Urinary bladder (tissue), 4 donors: ENCODE measurements at places on chromosomes 13 and 19. TPM values are rescaled to one million over a fixed set of nuclear protein-coding genes. Genes with fewer than 3 reads are reported as not detected.
A peak's percentile ranks its signal among the peaks of the same experiment; 100 is the strongest.

GRCh38 chr19:3513229-3514140 lies 7.4 kb downstream of the FZR1 start:
- no peak for DNase-seq

DNA sequence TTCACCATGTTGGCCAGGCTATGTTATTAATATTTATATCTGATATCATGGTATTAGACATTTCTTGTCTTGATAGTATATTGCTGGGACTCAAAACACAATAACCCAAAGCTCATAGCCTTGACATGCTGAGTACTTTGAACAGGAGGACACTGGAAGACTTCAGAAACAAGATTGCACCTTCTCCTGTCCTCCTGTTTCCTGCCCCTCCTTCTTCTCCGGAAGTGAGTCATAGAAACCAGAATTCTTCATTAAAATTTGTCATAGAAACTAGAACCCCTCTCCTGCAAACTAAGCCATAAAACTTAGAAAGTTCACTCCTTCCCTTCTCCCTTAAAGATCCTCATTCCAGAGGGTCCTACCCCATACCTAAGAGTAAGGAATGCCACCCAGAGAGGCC lies 400.2 kb downstream of the SLITRK5 start:
- no peak for DNase-seq

HSD17B14 gene
- 3.4 TPM for total RNA-seq

PINLYP gene
- 11.4 TPM for total RNA-seq

GRCh38 chr13:86383561-86383960 lies 584.3 kb upstream of the SLITRK6 start:
- no peak for DNase-seq

DNA sequence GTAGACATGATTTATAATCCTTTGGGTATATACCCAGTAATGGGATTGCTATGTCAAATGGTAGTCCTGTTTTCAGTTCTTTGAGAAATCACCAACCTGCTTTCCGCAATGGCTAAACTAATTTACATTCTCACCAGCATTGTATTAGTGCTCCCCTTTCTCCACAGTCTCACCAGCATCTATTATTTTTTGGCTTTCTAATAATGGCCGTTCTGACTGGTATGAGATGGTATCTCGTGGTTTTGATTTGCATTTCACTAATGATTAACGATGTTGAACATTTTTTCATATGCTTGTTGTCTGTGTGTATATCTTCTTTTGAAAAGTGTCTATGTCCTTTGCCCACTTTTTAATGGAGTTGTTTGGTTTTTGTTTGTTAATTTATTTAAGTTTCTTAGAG lies 165.1 kb downstream of the PDS5B start:
- no peak for DNase-seq

ZNF730 gene
- 15.2 TPM for total RNA-seq

- DNase-seq: no peak
Measured at GRCh38 chr19:1244693-1245451, 3.3 kb downstream of the ATP5F1D start.

ZNF486 gene
- 23.4 TPM for total RNA-seq

MEF2B gene
- total RNA-seq: 0.42 TPM

- peak; percentile 73 for DNase-seq
Measured at GRCh38 chr19:14525729-14526128, 3.7 kb upstream of the TECR start.

FGF9 gene
- 13.8 TPM for total RNA-seq

AMER2 gene
- total RNA-seq: 1.3 TPM

- DNase-seq: peak; percentile 29
Measured at GRCh38 chr13:41562083-41562482, 104.7 kb downstream of the RGCC start.

CEACAM8 gene
- 0.11 TPM for total RNA-seq

DNA sequence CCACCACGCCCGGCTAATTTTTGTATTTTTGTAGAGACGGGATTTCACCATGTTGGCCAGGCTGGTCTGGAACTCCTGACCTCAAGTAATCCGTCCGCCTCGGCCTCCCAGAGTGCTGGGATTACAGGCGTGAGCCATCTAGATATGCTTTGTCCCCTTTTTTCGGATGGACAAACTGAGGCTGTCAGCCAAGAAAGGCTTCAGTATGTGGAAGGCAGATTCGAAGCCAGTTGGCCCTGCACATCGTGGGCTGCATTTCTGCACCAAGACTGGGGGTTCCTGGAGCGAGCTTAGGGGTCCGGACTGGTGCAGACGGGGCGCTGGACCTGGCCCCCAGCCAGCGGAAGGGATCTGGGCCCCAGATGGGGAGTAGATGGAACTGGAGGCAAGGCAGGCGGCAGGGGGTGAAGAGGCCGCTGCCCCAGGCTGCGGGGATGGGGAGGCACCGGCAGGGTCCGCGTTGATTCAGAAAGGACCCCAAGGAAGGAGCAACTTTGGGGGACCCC lies 9.7 kb upstream of the JUND start:
- no peak for DNase-seq

DNA sequence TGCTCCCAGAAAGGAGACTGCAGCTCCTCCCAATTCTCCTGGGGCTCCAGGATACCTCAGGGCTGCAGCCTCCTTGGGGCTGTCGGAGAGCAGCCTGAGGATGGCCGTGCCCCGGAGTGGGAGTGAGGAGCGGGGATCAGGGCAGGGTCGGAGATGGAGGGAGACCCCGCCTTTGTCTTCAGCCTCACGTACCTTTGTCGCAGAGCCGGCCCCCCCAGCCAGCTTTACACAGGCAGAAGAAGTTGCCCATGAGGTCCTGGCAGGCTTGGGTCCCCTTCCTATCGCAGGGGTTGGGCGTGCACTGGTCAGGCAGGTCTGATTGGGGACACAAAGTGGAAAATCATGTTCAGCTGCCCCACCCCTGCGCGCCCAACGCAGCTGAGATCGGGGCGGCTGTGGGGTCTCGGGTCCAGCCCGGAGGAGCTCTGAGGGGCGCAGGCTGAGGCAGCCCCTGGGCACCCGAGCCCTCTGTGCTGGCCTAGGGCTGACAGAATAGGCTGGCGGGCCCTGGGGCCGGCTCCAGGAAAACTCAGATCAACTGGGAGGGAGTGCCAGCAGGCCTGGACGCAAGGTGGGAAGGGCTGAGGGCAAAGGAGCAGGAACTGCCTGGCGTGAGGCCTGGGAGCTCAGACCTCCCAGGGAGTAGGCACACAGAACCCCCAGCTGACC lies 24.2 kb downstream of the GAS6 start:
- no peak for DNase-seq

- no peak for DNase-seq
Measured at GRCh38 chr19:29292153-29292552, 79.2 kb upstream of the UQCRFS1 start.

EXOC3L2 gene
- 3.4 TPM for total RNA-seq

SWSAP1 gene
- 1.2 TPM for total RNA-seq

DNA sequence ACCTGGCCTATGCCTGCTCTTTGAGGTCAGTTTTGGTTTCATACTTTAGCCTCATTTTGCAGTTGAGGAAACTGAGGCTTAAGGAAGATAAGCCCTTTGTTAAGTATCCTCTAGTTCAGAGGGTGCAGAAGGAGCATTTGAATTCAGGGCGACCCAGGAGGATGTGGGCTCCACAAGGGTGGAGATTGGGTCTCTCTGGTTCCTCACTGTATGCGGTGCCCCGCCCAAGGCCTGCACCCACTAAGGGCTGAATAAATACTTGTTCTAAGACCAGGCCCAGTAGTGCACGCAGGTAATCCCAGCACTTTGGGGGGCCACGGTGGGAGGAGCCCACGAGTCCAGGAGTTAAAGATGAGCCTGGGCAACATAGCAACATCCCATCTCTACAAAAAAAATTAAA lies 768 bp upstream of the SLC44A2 start:
- DNase-seq: no peak

LRG1 gene
- total RNA-seq: 3.9 TPM

GRCh38 chr19:4588291-4588761 lies 28.8 kb upstream of the SEMA6B start:
- DNase-seq: no peak

DNA sequence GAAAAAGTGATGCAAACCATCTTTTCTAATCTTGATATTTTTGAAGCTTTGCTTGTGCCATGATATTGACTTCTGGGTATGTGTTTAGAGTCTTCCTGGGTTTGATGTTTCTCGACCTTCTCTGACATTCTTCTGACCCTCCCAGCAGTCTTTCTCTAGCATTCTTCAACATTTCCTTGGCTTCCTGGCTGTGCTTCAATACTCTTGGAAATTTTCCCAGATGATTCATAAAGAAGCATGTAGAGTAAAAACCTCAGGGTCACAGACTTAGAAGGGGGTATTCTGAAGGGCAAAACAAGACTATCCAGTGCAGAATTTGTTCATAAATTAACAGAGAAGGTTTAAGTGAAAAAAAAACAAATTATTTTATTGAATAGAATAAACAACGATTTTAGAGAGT lies 946.3 kb upstream of the PCDH9 start:
- DNase-seq: peak; percentile 13

FFAR2 gene
- total RNA-seq: 0.69 TPM

SPACA4 gene
- not detected for total RNA-seq

ELSPBP1 gene
- total RNA-seq: not detected

DNA sequence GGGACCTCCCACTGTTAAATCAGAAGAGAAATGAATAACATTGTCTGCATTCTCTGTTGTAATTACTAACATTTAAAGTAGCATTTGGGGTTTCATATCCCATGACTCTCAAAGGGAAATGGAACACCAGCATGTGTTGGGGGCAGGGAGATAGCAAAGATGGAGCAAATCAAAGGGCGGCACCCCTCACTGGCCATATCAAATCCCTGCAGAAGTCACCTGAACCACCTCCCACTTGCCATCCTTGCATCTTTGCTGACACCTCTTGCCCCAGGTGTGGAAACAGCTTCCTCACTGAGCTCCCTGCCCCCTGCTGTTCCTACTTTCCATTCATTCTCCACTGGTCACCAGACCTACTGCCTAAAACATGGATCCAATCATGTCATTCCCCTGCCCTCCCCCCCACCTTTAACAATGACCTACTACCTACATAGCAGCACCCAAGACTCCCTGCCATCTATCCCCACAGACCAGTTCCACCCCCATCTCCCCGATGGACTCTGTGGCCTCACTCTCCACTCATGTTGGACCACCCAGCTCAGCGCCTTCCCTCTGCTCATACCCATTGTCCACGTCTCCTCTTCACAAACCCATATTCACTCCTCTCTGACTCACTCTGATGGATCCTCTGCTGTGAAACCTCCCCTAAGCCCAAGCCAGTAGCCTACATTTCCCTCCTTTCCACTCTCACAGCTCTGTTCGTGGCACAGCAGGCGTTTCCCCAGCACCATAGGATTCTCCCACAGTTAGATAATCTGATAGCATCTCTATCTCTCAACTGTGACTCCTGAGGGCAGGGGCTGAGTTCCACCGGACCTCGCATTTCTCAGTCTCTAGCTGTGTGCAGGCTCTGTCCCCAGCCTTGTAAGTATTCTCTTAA lies 55.9 kb downstream of the DLEU7 start:
- DNase-seq: no peak

CPAMD8 gene
- 11.3 TPM for total RNA-seq

RUBCNL gene
- total RNA-seq: 9.3 TPM

GRCh38 chr19:409516-410242 lies 732 bp upstream of the C2CD4C start:
- no peak for DNase-seq

B3GNT8 gene
- total RNA-seq: 0.69 TPM

DNA sequence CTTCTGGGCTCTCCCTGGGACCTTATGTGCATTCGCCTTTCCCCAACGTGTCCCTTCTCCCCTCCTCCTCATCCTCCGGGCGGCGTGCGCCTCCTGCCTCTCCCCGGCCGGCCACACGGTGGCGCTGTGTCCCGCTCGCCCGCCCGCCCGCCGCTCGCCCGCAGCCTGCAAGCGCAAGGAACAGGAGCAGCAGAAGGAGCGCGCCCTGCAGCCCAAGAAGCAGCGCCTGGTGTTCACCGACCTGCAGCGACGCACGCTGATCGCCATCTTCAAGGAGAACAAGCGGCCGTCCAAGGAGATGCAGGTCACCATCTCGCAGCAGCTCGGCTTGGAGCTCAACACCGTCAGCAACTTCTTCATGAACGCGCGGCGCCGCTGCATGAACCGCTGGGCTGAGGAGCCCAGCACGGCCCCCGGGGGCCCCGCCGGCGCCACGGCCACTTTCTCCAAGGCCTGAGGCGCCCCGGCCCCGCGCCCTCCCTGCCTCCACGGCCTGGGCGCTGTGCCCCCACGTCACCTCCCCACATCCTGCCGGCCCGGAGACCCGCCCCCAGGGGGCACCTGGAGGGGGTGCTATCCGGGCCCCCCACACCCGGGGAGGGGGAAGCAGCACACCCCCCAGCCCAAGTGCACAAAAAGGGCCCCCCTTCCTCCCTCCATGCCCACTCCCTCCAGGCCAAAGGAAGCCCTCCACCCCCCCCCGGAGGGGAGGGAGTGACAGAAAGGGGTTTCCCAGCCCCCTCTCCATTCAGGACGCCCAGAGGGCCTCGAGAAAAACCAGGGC lies 21.9 kb downstream of the ONECUT3 start:
- DNase-seq: no peak

ANGPTL4 gene
- 1.3 TPM for total RNA-seq

DNA sequence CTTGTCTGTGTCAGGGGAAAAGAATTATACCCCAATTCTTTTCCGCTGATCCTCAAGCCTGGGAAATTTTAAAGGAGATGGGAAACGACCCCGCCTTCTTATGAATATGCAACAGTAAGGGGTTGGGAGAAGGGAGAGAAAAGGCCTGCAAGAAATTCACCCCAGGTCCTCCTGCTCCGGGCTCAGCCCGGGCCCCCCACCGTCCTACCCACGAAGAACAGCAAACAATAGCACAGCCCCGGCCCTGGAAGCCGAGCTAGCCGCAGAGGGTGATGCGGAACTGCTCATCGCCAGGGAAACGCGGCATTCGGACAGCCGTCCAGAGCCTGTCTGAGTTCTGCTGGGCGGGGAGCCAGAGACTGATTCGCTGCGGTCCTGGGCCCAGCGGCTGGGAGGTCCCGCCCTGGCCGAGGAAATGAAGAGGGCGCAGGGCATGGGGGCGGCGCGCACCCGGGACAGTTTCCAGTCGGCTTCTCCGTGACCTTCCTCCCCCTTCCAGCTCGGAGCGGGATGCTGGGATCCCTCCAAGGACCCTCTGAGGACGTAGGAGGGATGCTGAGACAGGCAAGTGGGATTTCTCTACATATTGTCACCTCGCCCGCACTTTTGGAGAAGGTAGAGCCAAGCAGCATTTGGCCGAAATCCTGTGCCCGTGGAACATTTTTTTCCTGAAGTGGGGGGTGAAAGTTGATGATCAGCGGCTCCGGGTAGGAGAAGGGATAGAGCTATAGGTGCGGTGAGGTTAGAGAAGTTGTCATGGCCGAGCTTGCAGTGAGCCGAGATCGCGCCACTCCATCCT lies 82.3 kb upstream of the C1QTNF9B start:
- DNase-seq: no peak

DNA sequence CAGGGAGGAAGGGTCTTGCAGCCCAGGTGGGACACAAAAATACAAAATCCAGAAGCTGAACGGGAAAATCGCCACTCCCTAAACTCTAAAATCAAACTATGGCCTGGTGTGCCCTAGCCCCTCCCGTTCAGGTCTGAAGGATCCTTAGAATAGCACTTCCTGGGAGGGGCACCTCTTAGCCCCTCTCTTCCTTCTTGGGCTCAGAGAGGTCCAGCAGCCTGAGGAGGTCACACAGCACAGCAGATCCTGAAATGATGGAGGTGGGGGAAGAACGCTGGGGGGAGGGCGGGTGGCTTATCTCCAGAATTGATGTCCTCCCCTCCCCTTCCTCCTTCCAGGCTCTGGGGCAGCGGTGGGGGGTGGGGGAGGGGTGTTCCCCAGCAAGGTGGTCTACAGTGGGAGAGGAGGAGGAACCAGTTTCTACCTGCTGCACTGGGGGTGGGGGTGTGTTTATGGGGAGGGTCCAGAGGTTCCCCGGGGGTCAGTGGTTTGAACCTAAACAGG lies 1.9 kb downstream of the DIRAS1 start:
- no peak for DNase-seq

- no peak for DNase-seq
Measured at GRCh38 chr13:109090796-109091195, 461.4 kb downstream of the MYO16 start.
